ENCODE measurements at places on chromosomes 3 and 15.

DNA sequence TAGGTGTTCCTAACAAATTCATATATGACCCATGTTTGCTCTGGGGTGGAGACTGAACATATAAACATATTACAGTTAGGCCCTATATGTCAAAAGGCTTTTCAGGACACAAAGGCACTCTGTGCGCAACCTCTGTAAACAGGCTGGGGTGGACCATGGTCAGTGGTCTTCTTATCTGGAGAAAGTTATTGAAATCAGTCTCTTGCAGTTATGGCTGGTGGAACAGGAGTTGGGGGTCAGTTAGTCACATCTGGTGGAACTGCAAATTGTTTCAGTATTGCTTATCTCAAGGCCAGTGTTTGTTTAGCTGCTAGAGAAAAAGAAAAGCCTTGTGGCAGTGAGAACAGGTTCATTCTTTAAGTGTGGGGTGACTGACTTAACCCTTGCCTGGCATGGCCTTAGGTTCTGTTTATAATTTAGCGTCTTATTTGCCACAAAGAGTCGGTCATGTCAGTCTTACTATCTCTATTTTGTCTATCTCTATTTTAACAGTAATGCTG lies 5.9 kb upstream of the GP9 start:
- no peaks in the 10 kb centered on the region for H3K36me3 ChIP-seq
- no peak overlapping the region for H3K4me3 ChIP-seq
- no peak overlapping the region for H3K27ac ChIP-seq
- no peak for DNase-seq

DNA sequence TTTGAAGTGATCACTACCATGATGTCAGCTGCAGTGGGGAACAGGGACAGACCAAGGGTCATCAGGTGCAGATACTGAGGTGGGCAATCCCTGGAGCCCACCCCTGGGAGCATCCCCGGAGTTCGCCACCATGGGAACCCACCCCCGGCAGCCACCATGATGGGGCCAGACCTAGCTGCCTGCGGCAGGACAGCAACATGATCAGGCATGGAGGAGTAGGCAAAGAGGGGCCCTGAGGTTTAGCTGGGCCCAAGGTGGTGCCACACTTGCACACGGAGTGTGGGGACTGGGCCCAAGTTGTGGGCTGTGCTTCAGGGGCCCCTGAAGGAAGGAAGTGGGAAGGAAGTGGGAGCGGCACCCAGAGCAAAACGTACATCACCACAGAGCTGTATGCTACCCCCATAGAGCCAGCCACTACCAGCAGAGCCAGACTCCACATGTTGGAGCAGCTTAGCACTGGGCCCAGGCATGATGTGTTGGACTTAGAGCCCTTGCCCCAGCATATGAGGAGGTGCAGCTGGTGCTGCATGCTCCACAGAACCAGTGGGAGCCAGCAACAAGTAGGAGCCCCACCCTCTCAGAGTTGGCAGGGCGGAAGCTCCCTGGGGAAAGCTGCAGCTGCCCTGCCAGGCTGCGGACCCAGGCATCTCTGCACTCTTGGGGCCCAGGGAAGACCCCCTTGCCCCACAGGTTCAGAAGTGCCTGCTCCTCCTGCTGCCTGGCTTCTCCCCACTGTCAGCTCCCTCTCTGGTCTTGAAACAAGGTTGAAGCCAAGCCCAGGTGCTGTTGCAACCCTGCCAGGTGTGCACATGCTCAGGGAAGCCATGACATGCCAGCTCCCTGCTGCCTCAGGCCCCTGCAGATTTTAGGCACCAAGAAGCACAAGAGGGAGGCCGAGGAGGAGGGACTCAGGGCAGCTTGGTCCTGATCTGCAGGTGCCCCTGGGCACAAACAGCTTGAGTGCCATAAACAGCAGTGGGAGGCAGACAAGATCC lies 515.3 kb downstream of the ZBBX start:
- no peaks in the 10 kb centered on the region for H3K4me1 ChIP-seq
- no peaks in the 10 kb centered on the region for H3K36me3 ChIP-seq
- no peaks in the 10 kb centered on the region for H3K27me3 ChIP-seq
- H3K27ac ChIP-seq = no peak overlapping the region
- DNase-seq = no peak

DNA sequence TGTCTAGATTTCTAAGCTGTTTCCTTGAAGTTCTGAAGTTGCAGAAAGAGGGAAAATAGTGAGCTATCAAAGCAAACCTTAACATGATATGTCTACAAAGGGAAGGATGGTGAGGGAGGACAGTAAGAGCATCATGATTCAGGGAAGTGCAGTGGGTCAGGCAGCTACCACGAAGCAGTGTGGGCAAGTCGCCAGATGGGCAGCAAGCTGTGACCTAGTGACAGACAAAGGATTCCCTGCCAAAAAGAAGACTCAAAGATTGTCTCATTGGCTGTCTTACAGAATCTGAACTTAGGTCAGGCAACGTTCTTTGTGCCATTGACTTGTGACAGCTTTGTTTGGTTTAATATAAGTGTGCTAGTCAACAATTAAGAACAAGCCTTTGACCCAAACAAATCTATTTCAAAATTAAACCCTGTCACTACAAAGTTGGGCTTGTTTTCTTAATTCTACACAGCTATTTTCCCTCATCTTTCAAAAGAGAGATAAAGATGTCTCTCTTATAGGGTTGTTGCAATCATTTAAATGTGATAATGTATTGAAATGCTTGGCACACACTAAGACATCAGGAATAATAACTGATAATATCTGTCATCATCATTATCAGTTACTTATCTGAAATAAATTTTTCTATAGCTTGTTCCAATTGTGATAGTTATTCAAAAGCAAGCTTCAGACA lies 153.3 kb downstream of the ECT2 start:
- no peaks in the 10 kb centered on the region for H3K4me1 ChIP-seq
- H3K27ac ChIP-seq = no peak overlapping the region
- no peaks in the 10 kb centered on the region for H3K27me3 ChIP-seq
- H3K4me3 ChIP-seq = no peak overlapping the region
- DNase-seq = no peak

- no peaks in the 10 kb centered on the region for H3K4me1 ChIP-seq
- H3K27ac ChIP-seq = no peak overlapping the region
- no peak overlapping the region for H3K4me3 ChIP-seq
- H3K36me3 ChIP-seq = no peaks in the 10 kb centered on the region
- no peak for DNase-seq
Observed at GRCh38 chr15:89825271-89825940, 10.8 kb upstream of the ANPEP start.

GRCh38 chr3:141063831-141064230 lies 12.7 kb downstream of the SPSB4 start:
- H3K4me3 ChIP-seq = no peak overlapping the region
- no peaks in the 10 kb centered on the region for H3K4me1 ChIP-seq
- H3K27me3 ChIP-seq = no peaks in the 10 kb centered on the region
- H3K36me3 ChIP-seq = no peaks in the 10 kb centered on the region

GRCh38 chr3:16428612-16429011 lies 84.9 kb downstream of the RFTN1 start:
- no peaks in the 10 kb centered on the region for H3K4me1 ChIP-seq
- H3K36me3 ChIP-seq = peaks cover 33% of the 10 kb centered on the region
- no peak overlapping the region for H3K27ac ChIP-seq
- no peak for DNase-seq
